ENCODE measurements at places on chromosomes 6 and 20.
A peak's percentile ranks its signal among the peaks of the same experiment; 100 is the strongest.

DNA sequence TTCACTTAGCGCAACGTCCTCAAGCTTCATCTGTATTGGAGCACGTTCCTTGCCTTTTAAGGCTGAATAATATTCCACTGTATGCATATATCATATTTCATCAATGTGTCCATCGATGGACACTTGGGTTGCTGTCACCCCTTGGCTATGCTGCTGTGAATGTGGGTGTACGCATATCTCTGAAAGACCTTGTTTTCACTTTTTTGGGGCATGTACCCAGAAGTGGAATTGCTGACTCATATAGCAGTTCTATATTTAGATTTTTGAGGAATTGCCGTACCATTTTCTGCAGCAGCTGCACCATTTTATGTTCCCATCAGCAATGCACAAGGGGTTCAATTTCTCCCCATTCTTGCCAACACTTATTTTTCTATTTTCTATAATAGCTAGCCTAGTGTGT is 22.8 kb upstream of the SLC23A2 start:
- DNase-seq: no peak

DNA sequence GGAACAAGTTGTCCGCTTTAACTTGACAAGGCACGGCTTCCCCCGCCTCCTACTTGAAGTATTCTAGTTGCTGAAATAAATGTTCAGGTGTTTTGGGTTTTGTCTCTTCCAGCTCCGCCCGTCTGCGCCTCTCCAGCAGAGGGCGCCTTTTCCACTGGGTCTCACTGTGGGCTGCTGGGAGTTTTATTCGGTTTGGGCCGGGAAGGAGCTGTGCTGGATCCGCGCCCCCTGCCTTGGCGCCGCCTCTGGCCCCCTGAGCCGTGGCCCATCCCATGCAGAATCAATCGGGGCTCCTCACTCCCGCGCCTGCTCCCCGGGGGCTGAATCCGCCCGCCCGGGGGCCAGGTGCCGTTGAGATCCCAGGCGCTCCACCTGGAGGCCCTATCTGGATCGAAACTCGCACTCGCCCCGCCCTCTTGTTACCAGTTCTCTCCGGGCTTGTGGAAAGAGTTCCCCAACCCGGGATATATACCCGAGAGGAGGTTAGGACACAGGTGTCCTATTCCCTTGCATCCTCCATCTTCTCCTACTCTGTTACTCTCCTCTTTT is 51.0 kb upstream of the TCF21 start:
- peak; percentile 49 for DNase-seq

- DNase-seq: no peak
Measured at GRCh38 chr6:112911959-112912358, 564.8 kb downstream of the RFPL4B start.

DNA sequence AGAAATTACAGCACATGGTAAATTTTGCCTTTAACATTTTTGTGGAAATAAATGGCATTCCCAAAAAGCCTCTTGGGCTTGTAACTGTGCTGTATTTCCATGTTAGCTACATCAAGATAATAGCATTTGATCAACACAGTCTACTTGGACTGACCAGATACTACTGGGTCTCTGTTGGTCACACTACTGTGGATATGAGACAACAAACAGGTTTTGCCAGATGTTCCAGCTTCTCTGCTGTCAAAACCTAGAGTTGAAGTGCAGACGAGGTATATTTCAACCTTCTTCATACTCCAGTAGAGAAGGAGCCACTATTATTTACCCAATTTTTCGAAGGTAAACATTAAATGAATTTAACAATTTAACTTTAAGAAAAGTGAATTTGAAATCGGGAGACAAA is 284.7 kb upstream of the CITED2 start:
- DNase-seq: no peak

GRCh38 chr20:9490631-9491030 is 23.8 kb upstream of the LAMP5 start:
- no peak for DNase-seq

GRCh38 chr20:15185322-15185721 is 847.9 kb upstream of the FLRT3 start:
- DNase-seq: no peak

GRCh38 chr6:36769676-36770499 is 69.4 kb downstream of the CPNE5 start:
- DNase-seq: no peak

DNA sequence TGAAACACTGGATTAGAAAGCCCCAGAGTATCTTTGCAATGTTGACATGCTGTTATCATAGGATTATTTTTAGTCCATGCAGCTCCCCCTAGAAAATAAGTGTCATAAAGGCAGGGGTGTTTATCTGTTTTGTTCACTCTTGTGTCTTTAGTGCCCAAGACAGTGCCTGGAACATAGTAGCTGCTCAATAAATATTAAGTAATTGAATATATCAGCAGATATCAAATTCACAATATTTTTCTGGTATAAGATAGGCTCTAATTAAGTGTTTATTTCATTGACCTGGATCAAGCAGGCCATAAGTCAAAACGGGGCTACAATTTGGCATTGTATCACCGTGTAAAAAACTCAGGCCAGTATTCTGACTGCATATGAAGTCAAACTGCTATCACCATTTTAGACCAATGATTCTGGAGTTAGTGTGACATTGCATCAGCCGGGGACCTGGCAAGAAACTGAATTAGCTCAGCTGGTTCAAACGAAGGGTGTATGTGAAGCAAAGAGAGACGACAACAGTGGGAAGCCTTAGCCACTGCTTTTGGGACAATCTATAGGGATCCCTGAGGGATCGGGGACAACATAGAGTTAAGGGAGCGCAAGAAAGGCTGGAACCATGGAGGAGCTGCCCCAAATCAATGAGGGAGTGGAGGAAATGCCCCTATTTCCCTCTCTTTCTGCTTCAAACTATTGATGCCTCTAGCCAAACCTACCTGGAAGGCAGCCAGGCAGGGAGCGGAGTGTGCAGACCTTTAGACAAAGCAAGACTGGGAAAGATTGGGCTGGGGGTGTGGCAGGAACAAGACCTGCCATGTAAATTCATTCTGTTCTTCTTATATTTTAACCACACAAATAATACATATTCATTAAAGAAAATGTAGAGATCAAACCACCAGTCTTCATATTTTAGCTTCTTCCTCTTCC is 112.2 kb downstream of the PLEKHG1 start:
- no peak for DNase-seq
